Diencephalon (tissue), 1 donor: ENCODE measurements at places on chromosomes 6 and 20. TPM values are rescaled to one million over a fixed set of nuclear protein-coding genes. Genes with fewer than 3 reads are reported as not detected.

The CTCFL gene
- 0.23 TPM for total RNA-seq

The PLA2G7 gene
- 4.6 TPM for total RNA-seq

The ZNF311 gene
- 5.8 TPM for total RNA-seq

The KCNQ2 gene
- 188 TPM for total RNA-seq

The C6orf163 gene
- 6.2 TPM for total RNA-seq

The RNF144B gene
- total RNA-seq: 6.0 TPM

The LPA gene
- 7.6 TPM for total RNA-seq

The DSP gene
- 6.2 TPM for total RNA-seq
